ENCODE measurements at places on chromosomes 13 and 19.

- no peak for DNase-seq
Observed at GRCh38 chr19:48867123-48867745, 1.2 kb downstream of the PLEKHA4 start.

DNA sequence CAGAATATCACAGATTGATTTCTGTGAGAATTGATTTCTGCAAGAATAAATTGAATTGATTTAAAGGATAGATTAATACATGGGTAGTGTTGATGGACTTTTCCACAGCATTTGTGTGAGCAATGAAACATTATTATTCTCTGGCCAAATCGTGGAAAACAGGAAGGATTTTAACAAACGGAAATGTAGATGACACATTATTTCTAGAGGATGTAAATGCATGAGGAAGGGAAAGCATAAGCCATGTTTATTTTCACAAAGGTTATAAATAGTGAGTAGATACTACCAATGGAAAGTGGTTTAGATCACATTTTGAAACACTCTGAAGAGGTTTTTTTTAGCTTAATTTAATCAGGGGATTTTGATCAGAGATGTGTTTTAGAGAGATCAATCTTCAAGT, 1534.6 kb upstream of the MIR17HG start:
- DNase-seq, result no peak

DNA sequence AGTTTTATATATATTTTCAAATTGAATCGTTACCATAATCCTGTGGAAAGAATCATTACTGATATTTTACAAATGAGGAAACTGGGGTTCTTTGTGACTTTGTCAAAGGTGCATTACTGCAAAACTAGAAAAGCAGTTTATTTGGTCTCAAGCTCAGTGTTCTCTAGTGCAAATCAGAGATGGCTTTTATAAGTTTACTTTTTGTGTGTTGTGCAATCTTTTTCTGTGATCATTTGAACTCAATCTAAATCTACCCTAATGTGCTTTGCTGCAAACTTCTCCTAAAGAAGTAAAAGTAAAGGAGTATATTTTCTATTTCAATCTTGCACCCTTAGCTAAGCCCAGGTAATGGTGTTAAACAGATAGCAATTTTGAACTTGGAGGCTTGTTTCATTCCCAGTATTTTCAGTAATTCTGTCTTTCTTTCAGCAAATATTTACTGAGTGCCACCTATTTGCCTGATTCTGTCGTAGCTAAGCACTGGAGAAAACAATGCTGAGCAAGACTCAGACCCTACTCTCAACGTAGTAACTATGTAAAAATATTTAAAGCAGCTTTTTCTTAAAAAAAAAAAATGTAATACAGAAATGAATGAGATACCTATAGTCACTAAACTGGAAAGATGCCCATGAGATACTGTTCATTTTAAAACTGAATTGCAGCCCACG, 124.0 kb downstream of the TDRD3 start:
- no peak for DNase-seq

DNA sequence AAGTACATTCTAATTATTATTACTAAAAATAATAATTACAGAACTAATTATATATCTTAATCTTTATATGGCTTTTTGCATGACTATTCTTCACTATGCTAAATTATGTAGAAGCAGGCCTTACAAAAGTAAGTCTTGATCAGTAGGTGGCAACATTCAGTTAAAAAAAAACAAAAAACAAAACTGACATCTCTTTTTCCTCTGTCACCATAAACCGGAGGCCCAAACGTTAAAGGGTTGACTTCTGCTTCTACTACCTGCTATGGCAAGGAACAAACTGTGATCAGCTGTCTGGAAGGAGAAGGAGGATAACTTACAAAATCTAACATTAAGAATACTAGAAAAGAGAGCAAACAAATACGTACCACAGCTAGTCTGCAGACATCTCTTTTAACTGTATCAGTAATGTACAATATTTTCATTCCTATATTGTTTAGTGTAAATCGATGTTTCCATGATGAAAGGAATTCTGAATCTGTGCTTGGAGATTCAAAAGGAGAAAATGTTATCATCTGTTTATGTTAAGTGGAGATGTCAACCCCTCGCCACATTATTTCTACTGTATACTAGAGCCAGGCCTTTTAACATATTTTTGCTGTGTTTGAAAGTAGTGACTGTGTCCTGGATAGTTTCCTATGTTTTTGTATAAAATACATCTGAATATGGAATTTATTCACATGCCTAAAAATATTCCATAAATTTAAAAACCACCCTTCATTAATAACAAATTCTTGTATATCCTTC, 1525.4 kb downstream of the SLITRK1 start:
- no peak for DNase-seq

GRCh38 chr19:46542428-46543230, 47.0 kb upstream of the PNMA8B start:
- peak; percentile 67 for DNase-seq

DNA sequence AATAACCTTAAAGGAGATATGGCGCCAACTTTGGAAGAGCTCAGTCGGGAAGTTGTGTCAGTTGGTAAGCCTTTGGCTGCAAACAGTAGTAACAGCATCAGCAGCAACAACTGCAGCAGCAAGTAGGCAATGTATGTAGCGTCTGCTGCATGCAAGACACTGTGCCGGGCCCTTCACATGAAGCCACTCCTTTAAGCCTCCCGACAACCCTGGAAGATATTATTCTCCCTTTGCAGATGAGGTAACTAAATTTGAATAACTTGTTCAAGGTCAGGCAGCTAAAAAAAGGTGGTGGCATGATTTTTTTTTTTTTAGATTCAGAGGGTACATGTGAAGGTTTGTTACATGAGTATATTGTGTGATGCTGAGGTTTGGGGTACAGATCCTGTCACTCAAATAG, 19.7 kb downstream of the SIPA1L3 start:
- DNase-seq, result no peak

DNA sequence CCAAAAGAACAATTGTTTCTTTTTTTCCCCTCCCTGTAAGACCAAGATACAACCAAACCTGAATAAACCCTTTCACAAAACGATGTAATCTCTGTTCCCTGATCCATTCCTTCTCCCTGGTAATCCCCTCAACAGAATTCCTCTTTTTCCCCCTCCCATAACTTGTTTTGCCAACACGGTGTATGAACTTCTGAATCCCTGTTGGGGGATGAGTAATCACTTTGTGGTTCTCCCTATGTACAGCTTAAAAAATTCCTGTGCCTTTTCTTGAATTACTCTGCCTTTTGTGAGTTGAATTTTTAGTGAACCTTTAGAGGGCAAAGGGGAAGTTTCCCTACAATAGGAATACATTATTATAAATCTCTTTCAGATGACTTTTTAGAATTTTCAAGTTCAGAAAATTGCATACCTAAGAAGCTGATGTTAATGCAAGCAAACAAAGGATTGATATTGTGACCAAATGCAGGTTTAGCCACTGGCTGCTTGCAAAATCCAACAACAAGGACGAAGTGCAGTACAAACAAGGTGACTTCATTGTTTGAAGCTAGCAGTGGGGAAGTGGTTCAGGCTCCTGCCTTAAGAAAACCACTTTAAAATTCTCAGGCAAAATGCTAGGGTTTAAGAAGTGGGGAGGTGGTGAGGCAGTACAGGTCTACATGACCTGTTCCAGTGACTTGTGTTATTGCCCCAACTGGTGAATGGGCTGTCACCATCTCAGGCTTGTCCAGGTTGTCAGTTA, 15.0 kb upstream of the EPSTI1 start:
- no peak for DNase-seq

DNA sequence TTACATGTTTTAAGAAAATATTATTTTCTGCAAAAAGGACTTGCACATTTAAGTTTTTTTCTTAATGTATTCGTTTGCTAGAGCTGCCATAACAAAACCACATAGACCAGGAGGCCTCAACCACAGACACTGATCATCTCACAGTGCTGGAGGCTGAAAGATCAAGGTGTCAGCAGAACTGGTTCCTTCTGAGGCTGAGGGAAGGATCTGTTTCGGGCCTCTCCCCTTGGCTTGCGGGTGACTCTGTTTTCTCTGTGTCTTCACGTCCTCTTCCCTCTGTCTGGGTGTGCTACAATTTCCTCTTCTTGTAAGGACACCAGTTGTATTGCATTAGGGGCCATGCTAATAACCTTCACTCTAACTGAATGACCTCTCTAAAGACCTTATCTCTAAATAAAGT, 364.2 kb downstream of the IRS2 start:
- DNase-seq, result no peak

DNA sequence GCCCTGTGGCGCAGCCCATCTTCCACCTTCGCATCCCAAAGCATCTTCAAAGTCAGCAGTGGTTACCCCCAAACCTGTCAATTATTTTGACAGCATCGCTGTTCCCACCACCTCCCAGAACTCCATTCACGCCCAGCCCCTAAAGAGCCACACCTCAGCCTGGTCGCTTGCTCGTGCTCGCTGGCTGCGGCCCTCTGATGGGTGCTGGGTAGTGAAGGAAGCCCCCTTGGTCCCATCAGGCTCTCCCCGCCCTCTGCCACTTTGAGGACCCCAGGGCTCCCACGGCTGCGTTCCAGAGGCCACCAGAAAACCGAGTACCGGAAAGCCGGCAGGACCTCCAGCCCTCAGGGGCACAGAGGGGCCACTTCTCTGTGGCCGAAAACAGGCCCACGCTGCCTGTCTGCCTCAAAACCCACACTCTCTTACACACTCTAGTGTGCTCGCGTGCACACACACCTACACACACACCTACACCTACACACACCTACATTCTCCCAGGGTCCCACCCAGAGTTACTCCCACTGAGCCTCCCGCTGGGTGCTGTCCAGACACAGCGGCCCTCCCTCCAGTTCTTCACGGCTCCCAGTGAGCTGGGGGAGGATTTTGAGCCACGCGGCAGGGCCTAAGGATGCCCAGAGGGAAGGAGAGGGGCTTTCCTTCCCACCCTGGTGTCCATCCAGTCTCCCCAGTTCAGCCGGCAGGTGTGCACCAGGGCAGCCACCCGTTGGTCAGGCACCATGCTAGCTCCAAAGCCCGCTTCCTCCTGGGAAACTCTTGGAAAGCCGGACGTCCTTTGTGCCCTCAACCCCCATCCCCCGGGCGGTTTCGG, 1.9 kb downstream of the VSTM2B start:
- no peak for DNase-seq

GRCh38 chr19:28532765-28533341, 680.1 kb downstream of the UQCRFS1 start:
- no peak for DNase-seq

- no peak for DNase-seq
Observed at GRCh38 chr19:14502334-14503092, 6.6 kb upstream of the GIPC1 start.

DNA sequence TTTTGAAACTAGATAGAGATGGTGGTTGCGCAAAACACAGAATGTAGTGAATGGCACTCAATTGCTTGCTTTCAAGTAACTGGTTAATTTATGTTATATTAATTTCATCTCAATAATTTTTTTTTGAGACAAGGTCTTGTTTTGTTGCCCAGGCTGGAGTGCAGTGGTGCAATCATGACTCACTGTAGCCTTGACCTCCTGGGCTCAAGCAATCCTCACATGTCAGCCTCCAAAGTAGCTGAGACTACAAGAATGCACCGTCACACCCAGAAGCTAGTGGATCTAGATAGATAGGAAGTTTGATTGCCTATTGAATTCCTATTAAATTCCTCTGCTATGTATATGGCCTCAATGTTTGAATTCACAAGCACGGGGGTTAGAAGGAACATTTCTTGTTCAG, 26.4 kb upstream of the ADGRE2 start:
- no peak for DNase-seq

GRCh38 chr13:23271331-23271730, 90.6 kb downstream of the SGCG start:
- DNase-seq, result no peak

GRCh38 chr13:29361716-29362115, 233.8 kb downstream of the SLC7A1 start:
- DNase-seq, result no peak

DNA sequence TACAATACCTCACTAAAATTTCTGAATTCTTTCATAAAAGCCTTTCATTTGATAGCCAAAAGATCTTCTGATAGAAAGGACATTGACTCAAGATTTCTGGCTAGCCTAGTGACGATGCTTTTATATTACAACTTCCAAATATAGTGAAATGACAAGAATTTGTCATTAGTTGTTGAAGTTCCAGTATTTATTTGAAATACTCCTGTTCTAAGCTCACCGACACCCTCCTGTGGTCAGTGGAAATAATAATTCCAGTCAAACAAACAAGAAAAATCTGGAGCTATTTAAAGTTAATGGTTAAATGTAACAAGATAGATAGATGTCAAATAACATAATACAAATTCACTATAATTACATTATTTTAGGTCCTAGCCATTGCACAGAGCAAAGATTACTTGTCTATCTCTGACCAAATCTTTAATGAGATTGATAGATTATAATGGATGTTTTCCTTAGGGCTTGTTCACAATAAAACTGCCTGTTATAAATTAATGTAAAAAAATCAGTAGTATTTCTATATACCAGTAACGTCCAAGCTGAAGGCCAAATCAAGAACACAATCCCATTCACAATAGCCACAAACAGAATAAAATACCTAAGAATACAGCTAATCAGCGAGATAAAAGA, 195.5 kb downstream of the RGCC start:
- DNase-seq, result peak; percentile 15

GRCh38 chr13:44468874-44469273, 95.2 kb downstream of the SERP2 start:
- DNase-seq, result no peak

DNA sequence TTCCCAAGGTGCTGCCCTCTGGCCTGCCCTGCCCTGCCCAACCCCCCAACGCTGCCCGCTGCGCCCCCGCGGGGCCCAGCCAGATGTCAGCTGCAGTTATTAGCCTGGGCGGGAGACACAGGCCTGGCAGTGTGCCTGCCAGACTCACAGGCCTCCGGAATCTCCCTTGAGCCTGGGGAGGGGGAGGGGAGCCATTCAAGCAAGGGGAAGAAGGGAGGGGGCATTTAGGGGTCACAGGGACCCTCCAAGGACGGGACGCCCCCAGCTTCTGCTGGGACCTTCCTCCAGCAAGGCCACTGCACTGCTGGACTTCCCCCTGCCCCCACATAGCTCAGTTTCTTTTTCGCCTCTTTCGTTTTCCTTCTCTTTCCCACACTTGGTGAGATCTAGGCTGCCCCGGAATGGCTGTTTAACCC, 2.6 kb upstream of the JUNB start:
- DNase-seq, result no peak

DNA sequence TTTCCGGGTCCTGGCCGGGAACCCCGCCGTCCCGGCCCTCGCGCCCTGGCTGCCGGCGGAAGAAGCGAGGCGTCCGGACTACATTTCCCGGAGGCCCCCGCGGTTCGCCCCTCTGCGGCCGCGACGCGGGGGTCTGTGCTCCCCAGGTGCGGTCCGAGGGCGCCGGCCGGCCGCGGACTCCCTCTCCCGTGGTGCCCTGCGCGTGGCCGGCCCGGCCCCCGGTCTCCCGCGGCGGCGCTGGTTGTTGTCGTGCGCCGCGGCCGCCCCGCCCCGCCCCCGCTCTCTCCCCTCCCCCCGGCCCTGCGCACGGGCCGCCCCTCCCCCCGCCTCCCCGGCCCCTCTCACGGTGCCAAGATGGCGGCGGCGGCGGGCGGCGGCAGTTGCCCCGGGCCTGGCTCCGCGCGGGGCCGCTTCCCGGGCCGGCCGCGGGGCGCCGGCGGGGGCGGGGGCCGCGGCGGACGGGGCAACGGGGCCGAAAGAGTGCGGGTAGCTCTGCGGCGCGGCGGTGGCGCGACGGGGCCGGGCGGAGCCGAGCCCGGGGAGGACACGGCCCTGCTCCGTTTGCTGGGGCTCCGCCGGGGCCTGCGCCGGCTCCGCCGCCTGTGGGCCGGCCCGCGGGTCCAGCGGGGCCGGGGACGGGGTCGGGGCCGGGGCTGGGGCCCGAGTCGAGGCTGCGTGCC, at the start of gene KMT2B:
Gene KMT2B, plus strand, starts transcription at position 339 of the 680 bp plus-strand sequence. Its CDS starts 16 bp downstream, at position 355.
- peak; percentile 95 for DNase-seq
